Stromal cell of bone marrow (primary cell): ENCODE measurements at places on chromosomes 5 and 9.

DNA sequence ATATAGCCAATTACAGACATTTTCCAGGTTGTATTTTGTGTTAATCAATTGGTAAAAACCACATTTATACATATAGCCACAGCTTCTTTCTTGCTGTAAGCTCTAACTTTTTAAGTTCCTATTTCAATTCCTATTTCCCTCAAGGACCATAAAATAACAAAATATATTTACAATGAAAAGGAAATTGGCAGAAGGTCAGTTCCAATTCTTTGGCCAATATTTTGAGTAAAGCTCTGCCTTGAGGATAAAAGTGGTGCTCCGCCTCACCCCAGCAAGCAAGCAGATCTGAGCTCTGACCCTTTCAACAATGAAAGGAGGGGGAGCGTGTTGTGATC, 203.4 kb upstream of the RASEF start:
- no peak for DNase-seq

DNA sequence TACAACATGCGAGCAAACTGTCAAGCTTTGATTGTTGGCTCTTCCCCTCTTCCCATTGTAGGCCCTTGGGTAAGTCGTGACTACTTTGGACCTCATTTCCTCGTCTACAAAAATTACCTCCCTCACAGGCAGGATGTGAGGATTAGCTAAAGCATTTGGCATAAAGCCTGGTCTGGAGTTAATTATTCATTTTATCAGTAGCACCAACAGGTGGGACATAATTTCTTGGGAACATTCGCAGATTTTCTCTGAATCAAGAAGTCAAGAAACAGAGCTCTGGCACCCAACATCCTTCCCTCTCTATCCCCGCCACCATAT, 39.9 kb upstream of the SEMA6A start:
- no peak for DNase-seq

GRCh38 chr9:36893911-36894310, 140.2 kb downstream of the PAX5 start:
- no peak for DNase-seq

GRCh38 chr5:151126199-151126645, 31.4 kb downstream of the ANXA6 start:
- DNase-seq, result no peak

GRCh38 chr9:131279863-131280570, 3.7 kb upstream of the FAM78A start:
- DNase-seq, result no peak

- no peak for DNase-seq
Measured at GRCh38 chr5:87729781-87730180, 317.1 kb upstream of the CCNH start.

DNA sequence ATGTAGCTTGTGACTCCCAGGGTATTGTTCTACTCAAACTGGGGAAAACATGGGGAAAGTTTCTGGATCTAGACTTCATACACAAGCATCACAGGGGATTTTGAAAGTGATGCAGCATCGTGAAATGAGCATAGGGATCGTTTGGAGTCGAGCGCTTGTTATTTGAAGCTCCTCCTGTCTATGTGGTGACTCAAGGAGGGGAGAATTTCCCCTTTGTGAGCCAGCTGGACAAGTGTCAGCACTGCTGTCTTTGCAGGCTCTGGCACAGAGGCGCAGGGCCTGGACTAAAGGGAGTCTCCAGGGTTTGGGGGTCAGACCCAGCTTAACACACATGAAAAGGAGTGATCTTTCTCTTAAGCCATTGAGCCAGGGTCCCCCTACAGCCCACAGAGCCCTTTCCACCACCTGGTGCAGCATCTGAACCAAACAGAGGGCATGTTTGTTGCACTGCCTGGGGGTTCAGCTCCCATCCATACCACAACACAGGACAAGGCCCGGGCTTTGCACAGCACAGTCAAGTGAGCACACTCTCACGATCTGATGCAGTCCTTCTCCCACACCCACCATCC, 51.0 kb downstream of the IRF1 start:
- DNase-seq, result peak; percentile 95

DNA sequence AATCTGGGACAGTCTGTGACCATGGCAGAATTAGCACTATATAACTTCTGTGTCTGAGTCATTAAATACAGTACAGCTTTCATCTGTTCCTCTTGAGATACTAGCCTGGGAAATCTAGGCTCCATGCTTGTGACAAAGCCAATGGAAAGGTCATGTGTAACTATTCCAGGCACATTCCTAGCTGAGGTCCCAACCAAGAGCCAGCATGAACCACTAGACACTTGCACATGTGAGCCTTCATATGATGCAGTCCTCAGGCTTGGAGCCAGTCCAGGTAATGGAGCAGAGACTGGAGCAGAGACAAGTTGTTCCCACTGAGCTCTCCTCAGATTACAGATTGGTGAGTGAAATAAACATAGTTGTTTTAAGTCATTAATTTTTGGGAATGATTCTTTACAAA, 412.4 kb upstream of the ZNF462 start:
- DNase-seq, result no peak

DNA sequence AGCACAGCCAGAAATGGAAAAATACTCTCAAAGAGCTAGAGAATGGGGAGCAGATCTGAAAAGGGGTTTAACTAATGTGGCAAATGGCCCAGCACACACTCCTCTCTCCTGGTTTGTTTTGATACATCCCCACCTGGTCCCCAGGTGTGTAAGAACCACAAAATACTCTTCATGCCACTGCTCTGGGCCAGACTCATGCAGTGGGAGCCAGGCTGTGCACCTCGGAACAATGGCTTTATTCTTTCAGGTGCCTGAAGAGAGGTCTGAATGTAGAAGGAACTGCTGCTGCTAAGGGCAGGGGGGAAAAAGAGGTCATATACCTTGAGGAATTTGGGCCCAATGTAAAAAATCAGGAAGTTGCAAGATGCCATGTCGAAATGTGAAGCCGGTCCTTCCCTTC, 123.9 kb upstream of the ADAMTSL1 start:
- DNase-seq, result no peak

GRCh38 chr5:88746438-88746882, 136.5 kb downstream of the MEF2C start:
- no peak for DNase-seq

DNA sequence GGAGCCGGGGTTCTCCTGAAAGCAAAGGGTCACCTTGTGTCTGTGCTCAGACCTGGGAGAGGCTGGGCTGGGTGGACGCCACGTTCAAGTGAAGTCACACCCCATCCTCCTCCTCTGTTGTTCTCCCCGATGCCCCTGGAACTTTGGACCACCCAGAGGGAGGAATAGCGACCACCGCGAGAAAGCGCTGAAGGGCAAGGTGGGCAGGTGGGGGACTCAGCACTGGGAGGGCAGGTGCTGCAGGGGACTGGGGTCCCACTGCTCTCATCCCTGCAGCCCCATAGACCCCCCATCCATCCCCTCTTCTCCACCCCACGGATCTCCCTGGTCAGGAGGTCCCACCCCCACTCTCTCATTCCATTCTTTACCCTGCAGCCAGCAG, 48.8 kb upstream of the COL5A1 start:
- DNase-seq, result no peak
